ENCODE measurements at places on chromosomes 5 and 9. TPM values are rescaled to one million over a fixed set of nuclear protein-coding genes. Genes with fewer than 3 reads are reported as not detected.

DNA sequence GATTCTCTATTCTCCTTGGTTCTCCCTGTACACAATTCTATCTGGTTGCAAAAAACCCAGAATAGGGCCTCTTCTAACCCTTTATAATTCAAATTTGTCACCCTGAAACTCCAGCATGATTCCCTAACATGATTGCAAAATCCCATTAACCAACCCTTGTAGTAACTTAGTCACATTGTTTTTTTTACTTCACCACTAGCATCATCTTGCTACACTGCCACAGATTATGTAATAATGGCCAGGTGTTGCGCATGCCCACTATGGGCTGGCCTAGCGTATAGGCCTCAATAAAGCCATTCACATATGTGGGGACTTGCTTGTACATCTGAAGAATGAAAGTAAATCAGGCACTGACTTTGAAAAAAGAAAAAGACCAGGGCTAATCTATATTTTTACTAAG lies 25.7 kb downstream of the FAM170A start:
- DNase-seq, result no peak

GRCh38 chr9:106312906-106313305 lies 550.1 kb upstream of the ZNF462 start:
- no peak for DNase-seq

GRCh38 chr9:120894321-120895148 lies 17.5 kb upstream of the PHF19 start:
- DNase-seq, result peak; percentile 79

Gene LECT2
- total RNA-seq, result not detected

GRCh38 chr9:115036691-115037090 lies 81.3 kb downstream of the TNC start:
- no peak for DNase-seq

DNA sequence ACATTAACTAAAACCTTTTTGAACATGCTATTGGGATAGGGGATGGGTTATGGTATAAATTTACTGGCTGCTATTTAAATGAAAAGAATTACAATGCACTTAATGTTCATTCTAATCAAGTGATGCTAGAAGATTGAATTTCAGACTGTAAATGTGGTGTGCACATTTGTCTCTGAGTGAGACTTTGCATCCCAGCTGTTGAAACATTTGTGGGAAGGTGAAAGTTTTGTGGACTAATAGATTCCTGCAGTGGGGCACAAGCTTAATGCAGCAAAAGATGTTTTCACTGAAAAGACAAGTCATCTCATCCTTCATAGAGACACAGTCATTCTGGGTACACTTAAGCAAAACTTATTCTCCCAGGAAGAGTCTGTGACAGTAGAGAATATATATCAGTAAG lies 323.6 kb downstream of the NFIB start:
- DNase-seq, result no peak

GRCh38 chr9:129501771-129502319 lies 119.1 kb downstream of the C9orf50 start:
- DNase-seq, result no peak

DNA sequence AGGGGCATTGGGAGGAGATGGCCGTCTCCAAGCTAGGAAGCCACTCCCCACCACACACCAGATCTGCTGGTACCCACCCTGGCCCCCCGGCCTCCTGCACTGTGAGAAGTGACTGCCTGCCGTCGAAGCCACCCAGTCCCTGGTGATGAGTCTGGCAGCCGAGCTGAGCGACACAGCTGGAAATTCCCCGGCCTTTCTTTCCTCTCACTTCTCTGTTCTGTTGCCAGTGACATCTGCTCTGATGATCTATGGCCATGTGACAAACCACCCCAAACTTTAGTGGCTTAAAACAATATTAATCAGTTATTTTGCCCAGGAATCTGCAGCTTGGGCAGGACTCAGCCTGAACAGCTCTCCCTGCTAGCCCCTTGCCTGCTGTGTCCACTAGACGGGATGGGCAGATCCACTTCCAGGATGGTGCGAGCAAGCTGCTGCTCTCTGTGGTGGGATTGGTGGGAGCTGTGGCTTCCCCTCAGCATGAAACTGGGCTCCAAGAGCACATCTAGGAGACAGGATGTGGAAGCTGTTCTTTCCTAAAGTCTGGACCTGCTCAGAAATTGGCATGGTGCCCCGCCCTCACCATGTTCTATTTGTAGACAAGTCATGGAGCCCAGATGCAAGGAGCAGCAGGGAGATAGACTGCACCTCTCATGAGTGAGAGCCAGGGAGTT lies 211.2 kb downstream of the GADD45G start:
- peak; percentile 78 for DNase-seq

DNA sequence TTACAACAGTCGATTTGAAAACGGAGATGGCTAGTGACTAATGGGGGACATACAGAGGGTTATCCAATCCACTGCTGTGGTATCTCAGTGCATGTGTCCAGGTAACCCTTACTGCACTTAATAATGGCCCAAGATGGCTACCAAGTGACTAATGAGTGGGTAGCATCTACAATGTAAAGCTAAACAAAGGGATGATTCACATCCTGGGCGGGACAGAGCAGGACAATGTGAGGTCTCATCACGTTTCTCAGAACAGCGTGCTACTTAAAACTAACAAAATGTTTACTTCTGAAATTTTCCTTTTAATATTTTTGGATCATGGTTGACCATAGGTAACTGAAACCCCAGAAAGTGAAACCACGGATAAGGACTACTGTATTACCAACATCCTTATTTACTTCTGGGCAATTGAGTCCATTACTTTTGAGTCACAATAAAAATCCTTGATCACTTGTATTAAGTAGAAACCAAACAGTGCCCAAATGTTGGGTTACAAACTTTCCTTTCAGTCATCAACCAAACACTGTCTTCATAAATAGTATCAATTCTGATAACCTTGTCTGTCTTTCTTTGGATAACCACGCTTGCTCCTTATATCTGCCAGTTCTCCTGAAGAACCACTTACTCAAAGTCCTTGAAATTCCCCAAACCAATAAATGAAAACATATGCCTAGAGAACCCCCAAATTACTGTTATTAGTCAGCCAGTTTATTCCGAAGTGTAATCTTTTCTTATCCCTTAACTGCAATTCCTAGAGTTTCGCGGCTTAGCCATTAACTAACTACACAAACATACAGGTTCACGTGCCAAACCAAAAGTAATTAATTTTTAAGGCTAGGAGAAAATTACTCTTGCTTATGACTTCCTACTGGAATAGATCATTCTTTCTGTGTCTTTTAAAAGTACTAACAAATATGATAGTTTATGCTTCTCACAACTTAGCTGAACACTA lies 59.7 kb downstream of the ELL2 start:
- no peak for DNase-seq

GRCh38 chr5:65102371-65102975 lies 333.7 kb downstream of the CWC27 start:
- DNase-seq, result peak; percentile 44

Gene GPR151
- not detected for total RNA-seq

DNA sequence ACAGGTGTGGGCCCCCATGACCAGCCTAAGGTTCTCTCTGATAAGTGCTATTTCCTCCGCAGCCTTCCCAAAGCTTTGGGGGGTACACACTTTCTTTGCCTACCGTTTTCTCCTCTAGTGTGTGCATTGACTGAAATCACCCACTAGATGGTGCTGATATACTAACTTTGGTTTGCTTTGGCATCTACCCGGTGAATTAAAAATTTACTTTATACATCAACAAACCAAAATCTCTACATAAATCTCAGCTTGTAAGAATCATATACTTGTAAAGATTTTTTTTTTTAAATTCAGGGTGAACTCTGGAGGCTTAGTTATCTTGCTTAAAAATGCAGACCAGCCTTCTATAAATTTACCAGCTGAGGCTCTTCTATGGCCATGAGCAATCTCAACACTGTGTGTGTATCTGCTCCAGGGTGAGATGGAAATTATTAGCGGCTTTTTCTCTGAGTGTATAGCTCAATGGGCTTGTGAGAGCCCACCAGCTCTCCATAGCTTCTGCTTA lies 475.7 kb upstream of the TNC start:
- no peak for DNase-seq

GRCh38 chr9:29211580-29212396 lies 1638.5 kb upstream of the C9orf72 start:
- peak; percentile 70 for DNase-seq

DNA sequence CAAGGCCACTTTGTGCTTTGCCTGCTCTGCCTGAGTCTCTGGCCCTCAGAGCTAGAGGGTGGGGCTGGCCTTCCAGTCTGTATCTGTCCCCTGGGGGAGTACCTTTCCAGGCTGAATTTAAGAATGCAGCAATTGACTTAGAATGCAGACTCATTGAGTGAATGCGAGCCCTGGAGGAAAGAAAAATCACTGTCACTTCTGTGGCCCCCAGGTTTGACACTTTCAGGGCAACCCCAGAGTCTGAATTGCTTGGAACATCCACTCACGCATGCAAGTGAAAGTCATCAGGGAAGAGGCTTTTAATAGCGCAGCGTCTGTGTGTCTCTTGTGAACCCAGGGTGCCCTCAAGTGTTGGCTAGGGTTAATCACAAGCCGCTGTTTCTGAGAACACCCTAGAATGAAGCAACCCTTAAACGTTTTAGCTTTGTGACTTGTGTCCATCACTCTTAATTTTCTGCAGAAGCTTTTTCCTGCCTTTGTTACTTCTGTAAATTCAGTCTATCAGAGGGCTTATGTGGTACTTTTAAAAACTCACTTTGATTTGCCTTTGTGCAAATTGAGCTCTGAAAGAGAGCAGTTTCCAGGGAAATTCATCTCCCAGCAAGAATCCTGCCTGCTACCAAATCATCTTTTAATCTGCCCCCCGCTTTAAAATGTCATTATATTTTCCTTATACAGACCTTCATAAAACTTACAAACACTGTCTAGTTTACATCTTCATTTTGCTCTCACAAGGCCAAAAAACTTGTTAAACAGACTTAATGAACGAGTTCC lies 146.8 kb upstream of the IQGAP2 start:
- no peak for DNase-seq

DNA sequence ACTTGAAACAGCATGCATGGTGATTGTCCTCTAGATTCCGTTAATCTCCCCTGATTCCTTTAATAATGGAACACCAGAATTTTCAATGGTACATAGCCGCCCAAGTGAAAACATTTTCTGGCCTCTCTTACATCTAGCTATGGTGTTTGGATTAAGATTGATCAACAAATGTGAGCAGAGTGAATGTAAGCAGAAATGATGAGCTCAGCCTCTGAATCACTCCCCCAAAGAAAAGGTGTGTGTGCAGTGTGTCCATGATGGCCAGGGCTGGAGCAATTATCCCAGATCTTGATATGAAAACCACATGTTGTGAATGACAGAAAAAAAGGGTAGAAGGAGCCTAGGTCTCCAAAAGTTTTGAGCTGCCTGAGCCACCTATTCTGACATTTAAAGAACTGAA lies 55.3 kb downstream of the OR2K2 start:
- no peak for DNase-seq

DNA sequence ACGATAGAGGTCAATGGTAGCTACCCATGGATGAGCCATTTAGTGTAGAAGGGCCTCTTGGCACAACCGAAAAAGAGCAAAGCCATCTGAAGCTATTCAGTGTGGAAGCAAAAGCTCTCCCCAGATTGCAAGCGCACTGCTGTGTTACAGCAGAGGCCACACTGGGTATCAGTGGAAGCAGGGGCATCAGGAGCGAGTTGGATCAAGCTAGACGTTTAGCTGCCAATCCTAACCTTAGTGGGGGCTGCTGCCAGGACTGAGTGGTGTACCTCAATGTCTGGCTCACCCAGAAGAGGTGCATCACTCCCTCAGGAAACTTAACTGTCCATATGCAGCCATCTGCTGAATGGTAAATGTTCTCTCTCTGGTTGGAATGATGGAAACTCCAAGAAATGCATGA lies 44.5 kb downstream of the RAPGEF1 start:
- DNase-seq, result no peak

GRCh38 chr5:181084621-181085195 lies 44.6 kb downstream of the BTNL9 start:
- no peak for DNase-seq

GRCh38 chr5:142149363-142149762 lies 40.8 kb downstream of the NDFIP1 start:
- DNase-seq, result no peak

GRCh38 chr5:32837211-32837610 lies 126.1 kb downstream of the NPR3 start:
- no peak for DNase-seq

- DNase-seq, result no peak
These were observed 3.5 kb upstream of the RNF145 start for GRCh38 chr5:159212657-159213462.

- no peak for DNase-seq
These were observed 5.7 kb downstream of the SRP19 start for GRCh38 chr5:112866739-112867138.

- DNase-seq, result no peak
These were observed 5.3 kb downstream of the IL9 start for GRCh38 chr5:135890296-135890695.

DNA sequence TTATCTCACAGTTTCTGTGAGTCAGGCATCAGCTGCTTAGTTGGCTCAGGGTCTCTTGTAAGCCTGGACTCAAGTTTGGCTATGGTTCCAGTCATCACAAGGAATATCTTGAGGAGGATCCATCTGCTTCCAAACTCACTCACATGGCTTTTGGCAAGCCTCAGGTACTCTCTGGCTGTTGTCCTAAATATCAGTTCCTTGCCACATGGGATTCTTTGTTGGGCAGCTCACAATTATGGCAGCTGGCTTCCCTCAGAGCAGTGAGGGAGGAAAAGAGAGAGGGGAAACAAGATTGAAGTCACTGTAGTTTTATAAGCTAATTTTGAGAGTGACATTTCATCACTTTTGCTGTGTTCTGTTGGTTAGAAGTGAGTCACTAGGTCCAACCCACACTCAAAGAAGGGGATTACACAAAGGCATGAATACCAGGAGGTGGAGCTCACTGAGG lies 144.5 kb downstream of the GCNT1 start:
- DNase-seq, result no peak

Gene PCDHB6
- total RNA-seq, result 0.51 TPM

DNA sequence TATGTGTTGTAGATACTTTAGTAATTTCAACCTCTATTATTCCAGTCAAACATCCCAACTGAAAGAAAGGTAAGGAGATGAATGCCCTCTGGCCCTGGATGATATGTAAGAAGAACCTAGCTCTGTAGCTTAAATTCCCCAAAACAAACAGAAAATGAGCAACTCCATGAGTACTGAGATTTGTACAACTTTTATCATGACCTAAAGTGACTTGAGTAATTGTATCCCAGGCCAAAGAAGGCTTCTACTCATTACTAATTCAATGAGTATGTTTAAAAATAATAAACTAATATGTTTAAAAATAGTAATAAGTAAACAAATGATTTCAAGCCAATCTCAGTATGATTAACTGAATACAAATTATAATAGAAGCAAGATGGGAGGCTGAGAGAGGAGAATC lies 414.0 kb upstream of the ACTBL2 start:
- no peak for DNase-seq

DNA sequence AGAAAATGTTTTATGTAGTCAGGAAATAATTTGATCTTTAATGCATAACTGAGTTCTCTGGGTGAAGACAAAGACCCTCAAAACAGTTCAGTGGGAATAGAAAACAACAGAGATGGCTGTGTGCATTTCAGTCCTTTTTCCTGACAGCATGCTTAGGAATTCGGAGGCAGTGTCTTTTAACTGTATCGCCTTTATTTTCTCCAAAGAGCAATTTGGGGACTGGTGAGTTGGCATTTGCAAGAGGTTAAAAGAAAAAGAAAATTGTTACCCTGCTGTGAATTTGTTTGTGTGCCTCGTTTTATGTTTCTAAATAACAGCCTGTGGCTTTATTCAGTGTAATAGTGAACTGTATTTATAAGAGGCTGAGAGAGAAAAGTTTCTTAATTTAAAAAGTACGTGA lies 227.8 kb upstream of the DMAC1 start:
- no peak for DNase-seq

- no peak for DNase-seq
These were observed 144.8 kb downstream of the NR3C1 start for GRCh38 chr5:143258559-143259253.

- no peak for DNase-seq
These were observed 110.5 kb downstream of the ADAMTS12 start for GRCh38 chr5:33781286-33781685.

Gene SLC23A1
- not detected for total RNA-seq

Gene IL3
- not detected for total RNA-seq
